Stimulated activated CD4-positive, alpha-beta T cell treated with anti-CD3 and anti-CD28 coated beads, Interleukin-12 subunit alpha, Interleukin-12 subunit beta, amount 100 ng/mL, for 48 hours (primary cell): ENCODE measurements at places on chromosomes 4 and X.

DNA sequence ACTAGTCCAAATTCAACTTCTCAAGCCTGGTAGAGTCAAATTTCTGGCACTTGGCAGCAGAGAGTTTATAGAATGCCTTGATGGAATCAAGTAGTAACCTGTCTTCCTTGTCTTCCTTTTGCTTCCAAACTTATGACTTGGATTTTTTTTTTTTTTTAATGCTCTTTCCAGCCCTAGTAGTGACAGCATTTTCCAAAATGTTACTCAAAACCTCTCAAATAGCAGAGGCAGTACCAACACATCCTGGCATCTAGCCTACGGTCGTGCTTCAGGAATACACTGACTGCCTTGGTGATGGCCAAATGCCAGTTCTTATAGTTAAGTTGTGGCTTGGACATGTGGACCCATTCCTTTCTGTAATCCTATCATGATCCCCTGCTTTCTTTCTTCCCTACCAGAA is 46.0 kb downstream of the GALNT7 start:
- no peak for DNase-seq

GRCh38 chrX:44401151-44401550 is 57.7 kb upstream of the EFHC2 start:
- DNase-seq, result no peak

DNA sequence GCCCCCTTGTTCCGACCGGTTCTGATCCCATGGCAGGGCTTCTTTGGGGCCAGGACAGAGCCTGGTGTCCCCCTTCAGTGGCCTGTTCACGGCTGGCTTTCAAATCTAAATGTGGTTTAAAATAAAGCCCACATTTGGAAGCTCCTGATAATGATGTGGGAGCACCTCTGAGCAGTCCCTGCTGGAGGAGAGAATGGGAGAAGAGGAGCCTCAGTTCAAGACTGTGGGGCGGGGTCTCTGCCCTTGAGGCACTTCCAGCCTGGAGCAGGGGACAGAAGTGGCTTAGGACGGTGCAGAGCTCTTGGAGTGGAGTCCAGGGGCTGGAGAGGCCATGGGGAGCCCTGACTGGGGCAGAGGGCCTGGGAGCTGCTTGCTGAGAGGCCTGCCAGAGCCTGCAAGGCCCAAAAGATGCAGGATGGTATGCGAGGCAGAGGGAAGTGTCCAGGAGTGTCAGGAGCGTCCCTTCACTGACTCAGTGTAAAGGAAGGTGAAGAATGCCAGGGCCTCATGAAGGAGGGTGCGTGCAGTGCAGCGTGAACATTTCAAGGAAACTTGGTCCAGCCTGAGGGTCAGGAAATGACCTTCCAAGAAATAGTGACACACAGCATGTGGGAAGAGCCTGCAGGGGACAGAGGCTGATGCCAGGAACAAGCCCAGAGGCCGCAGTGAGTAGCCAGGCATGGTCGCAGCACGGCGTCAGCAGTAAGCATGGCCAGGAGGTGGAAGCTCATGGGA is 21.1 kb upstream of the TADA2B start:
- no peak for DNase-seq

- no peak for DNase-seq
These were observed 1258.4 kb downstream of the FAM133A start for GRCh38 chrX:94932278-94932965.

DNA sequence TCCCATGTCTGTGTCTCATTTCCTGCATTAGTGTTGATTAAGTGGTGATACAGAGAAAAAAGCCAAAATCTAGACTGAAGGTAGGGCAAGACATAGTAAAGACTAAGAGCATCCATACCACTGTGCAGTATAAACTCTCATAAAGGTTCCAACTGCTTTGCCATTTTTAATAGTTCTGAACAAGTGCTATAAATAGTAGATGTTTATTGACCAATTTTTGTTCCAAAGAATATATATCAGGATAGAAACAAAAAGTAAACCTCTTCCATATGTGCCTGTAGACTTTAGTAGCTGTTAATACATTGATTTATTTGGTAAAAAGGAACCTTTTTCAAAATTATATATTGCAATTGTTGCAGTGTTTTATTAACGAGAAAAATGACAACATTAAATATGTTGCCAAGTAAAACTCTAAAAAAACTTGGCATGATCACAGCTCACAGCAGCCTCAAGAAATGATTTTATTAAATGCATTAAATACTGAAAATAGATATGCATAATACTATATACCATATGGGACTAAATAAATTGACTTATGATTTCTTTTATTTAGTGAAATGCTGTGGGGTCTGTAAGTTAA is 22.3 kb upstream of the AASDH start:
- DNase-seq, result no peak

- no peak for DNase-seq
These were observed 41.8 kb downstream of the CLCN3 start for GRCh38 chr4:169662206-169662605.

DNA sequence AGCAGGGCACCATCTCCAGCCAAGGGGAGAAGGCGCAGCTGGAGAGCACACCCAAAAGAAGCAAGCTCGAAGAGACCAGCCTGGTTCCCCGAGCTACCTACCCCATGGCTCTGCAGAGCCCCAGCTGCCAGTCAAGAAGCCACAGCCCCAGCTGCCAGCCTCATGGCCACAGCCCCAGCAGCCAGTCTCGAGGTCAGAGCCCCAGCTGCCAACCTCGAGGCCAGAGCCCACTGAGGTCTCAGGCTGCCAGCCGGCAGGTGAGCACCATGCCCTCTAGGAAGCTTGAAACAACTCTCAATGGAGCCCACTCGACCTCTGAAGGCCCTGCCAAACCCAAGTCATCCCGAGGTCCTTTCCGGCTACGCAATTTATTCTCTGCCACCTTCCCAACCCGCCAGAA is 27.0 kb upstream of the PRPS1 start:
- no peak for DNase-seq

- no peak for DNase-seq
These were observed 82.5 kb downstream of the TIGD2 start for GRCh38 chr4:89193843-89194242.

GRCh38 chr4:109552237-109552636 is 7.8 kb upstream of the MCUB start:
- DNase-seq, result no peak

DNA sequence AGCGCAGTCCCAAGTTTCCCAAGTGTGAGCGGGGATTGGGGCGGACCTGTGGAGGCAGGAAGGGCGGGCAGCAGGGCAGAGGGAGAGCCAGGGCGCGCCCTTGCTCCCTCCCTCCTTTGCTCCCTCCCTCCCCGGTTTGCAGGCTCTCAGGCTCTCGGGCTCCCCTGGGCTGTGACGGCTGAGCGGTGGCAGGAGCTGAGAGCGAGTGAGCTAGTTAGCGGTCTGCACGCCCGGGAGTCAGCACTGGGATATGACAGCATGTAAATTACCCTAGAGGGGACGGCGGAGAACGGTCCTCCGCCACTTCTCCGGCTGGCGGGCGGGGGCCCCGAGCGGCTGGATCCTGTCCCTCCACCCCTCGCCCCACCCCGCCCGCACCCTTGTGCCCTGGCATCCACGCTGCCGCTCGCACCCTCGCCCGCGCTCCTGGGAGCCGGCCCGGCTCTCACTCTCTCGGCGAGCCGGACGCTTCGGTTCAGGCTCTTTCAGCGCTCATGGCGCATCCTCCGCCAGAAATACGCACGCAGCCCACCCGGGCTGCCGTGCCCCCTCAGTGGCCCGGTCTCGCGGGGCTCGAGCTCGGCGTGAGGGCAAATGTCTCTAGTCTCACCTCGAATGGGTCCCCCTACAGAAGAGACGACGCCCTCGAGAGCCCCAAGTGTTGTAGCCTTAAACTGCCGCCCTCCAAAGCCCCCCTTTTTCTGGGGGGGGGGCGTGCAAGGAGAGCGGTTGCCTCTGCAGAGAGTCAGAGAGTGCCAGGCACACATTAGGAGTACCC is at the start of gene TSC22D3:
Gene TSC22D3 (minus strand): TSS at position 54 of the 778 bp plus-strand sequence. CDS start 368 bp downstream, outside the sequence.
- DNase-seq, result peak; percentile 49

- no peak for DNase-seq
These were observed 9.6 kb upstream of the MTMR1 start for GRCh38 chrX:150683536-150684146.

- DNase-seq, result no peak
These were observed 16.1 kb upstream of the CXCL3 start for GRCh38 chr4:74054483-74055047.

GRCh38 chrX:72306851-72307645 is 1.3 kb upstream of the CITED1 start:
- no peak for DNase-seq

DNA sequence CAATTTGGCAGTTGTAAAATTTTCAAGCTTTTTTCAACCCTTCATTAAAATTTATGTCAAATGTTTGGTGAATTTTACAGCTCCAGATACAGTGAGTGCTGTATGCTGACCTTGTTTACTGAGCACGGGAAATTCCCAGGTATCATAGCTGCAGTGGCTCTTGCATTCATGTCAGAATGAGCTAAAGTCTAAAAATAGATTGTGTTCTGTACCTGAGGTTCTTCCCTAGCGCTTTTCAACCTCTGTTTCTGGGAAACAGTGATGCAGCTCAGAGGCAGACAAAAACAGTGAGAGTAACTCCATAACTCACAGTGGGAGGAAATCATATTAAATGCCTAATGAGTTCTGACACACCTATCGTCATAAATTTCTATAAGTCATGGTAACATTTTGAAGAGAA is 393.8 kb upstream of the GNPDA2 start:
- DNase-seq, result no peak

DNA sequence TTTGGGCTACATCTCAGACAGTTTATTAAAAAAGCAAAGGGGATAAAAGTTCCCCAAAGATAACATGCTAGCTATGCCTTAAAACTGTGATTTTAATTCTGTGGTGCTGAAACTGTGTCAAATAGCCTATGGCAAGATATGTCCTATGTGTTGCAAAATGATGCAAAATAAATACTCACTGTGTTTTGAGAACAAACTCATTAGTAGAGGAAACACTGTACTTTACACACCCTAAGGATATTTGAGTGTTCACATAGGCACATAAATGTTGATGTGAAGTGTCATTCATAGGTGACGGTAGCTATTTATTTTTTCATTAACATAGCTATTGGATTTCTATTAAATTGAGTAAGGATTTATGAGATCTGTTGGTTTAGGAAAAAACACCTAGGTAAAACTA is 351.9 kb downstream of the FAT4 start:
- DNase-seq, result no peak

- no peak for DNase-seq
These were observed 48.3 kb downstream of the TLR10 start for GRCh38 chr4:38734446-38734845.

- no peak for DNase-seq
These were observed 466.8 kb upstream of the INTU start for GRCh38 chr4:127165971-127166370.

DNA sequence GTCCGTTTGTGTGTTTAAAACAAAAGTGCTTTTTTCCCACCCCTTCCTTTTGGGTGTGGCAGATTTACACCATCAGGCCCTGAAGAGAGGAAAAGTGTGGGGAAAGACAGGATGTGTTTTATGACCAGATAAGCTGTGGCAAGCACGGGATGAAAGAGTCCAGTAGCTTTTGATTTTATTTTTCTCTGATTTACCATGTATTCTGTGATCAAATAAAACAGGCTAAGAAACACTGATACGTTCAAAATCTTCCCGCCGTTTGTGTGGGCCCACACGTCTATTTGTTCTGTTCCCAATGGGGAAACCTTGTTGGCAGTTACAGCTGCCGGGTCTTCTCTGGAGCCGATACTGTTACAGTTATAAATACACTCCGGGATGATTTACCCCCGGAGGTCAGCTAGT is 10.8 kb downstream of the LRP2BP start:
- DNase-seq, result no peak

DNA sequence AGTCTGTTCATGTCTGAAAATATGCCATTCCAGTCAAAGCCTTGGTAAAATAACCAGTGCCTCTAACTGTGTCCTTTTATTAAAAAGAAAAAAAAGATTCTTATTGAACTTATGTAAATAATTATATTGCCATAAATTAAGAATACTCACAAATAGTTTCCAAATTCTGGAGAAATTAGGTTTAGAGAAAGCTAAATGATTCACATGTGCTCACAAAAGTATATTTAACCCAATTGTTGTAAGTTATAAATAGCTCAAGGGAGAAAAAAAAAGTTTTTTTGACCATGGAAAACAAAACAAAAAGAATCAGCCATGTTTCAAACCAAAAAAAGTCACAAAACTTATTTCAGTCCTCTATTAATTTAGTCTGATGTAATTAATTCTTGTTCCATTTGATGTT is 25.3 kb upstream of the HERC6 start:
- DNase-seq, result no peak

DNA sequence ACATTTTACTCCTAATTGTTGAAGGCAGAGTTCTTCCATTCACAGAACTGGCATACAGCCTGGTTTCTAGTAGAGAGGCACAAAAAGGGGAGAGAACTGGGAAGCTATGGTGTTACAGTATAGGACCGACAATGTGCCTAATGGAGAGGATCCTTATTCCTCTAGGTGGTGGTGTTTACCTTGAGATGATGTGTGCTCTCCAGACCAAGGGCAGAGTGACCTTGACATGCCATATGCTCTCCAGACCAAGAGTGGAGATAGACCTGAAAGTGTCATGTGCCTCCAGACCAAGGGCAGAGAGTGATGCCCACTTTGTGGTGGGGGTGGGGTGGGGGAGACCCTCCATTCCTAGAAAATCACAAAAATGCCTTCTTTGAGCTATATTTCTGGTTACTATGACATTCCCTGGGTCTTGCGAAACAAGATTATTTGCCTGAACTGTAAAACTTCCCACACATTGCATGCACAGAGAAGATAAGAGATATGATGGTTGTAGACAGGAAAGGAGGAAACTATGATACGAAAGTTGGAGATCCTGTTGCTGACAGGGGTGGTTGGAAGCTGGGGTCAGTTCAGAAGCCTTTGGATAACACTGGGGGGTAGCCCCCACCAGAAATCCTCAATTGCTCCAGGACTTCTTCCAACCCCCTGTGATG is 119.7 kb downstream of the TEX13C start:
- no peak for DNase-seq

GRCh38 chrX:107750861-107751445 is 24.6 kb downstream of the TSC22D3 start:
- no peak for DNase-seq

- DNase-seq, result no peak
These were observed 24.9 kb downstream of the CXCL8 start for GRCh38 chr4:73765296-73765695.

DNA sequence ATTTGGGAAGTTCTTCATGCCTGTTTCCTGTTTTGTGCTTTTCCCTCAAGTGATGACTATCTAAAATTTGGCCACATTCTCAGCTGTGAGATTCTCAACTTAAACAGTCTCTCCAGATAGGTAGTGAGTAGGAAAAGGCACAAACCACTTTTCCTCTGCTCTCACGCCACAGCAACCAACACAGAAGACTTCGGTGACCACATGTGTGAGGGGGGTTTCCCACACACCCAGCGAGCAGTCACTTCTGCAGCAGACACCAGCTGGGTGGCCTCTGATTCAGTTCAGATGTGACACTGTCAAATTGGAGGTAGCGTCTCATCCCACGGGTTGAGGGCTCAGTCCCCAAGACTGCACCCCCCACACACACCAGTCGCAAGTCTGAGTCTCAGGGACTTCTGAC is 25.1 kb upstream of the CLDN34 start:
- DNase-seq, result peak; percentile 52

- DNase-seq, result no peak
These were observed 267.1 kb upstream of the ETNPPL start for GRCh38 chr4:109029987-109030386.

- no peak for DNase-seq
These were observed 630.5 kb upstream of the IGFBP7 start for GRCh38 chr4:57740625-57741190.
